ENCODE measurements at places on chromosomes 12 and 14. TPM values are rescaled to one million over a fixed set of nuclear protein-coding genes. Genes with fewer than 3 reads are reported as not detected.
A peak's percentile ranks its signal among the peaks of the same experiment; 100 is the strongest.

THTPA gene
- 16.7 TPM for total RNA-seq

- DNase-seq, result no peak
Measured at GRCh38 chr12:19183121-19183838, 53.7 kb downstream of the PLEKHA5 start.

DNA sequence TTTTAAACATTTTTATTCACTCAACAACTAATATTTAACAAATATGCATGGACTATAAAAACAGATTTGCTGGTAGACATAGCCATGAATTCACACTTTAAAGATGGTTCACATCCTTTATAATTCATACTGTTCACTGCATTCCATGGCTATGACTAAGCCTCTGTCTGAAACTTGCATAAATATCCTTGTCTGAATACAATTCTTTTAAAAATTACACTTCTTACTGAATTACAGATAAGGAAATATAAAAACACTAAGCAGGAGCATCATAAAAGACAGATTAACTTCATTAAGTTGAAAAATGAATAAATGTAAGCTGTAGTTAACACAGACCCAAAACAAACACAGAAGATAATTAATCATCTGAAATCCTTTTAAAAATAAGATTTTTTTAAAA is 53.8 kb downstream of the GXYLT1 start:
- DNase-seq, result no peak

GRCh38 chr12:51524386-51524901 is 66.6 kb upstream of the SCN8A start:
- DNase-seq, result peak; percentile 49

KRT82 gene
- total RNA-seq, result not detected

GZMH gene
- total RNA-seq, result not detected

- DNase-seq, result peak; percentile 90
Measured at GRCh38 chr12:89707703-89708564, 704 bp downstream of the ATP2B1 start.

DNA sequence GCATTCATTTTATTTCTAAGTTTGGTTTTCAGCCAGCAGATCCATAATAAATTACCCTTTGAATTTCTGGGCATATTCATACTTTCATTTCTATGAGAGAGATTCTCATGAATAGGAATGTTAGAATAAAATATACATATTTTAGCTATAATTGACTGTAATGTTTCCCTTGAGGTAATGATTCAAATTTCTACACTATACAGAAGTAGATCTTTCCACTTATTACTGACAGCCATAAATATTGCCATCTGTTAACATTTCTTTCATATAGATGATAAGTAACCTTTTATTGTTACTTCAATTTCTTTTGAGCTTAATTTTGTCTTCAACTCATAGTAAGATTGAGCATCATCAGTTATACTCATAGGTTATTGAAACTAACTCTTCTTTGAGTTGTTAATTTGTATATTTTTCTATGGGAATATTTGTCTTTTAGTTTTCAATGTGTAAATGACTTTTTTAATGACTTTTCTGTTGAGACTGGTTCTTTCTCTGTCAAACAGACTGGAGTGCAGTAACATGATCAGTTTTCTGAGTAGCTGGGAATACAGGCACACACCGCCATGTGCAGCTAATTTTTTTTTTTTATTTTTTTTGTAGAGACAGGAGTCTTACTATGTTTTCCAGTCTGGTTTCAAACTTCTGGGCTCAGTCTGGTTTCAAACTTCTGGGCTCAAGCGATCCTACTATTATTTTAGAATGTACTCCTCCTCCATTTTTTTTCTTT is 991.6 kb downstream of the SLC6A15 start:
- DNase-seq, result no peak

ASCL1 gene
- not detected for total RNA-seq

- no peak for DNase-seq
Measured at GRCh38 chr14:90387206-90387760, 9.5 kb upstream of the CALM1 start.

POTEG gene
- not detected for total RNA-seq

DNA sequence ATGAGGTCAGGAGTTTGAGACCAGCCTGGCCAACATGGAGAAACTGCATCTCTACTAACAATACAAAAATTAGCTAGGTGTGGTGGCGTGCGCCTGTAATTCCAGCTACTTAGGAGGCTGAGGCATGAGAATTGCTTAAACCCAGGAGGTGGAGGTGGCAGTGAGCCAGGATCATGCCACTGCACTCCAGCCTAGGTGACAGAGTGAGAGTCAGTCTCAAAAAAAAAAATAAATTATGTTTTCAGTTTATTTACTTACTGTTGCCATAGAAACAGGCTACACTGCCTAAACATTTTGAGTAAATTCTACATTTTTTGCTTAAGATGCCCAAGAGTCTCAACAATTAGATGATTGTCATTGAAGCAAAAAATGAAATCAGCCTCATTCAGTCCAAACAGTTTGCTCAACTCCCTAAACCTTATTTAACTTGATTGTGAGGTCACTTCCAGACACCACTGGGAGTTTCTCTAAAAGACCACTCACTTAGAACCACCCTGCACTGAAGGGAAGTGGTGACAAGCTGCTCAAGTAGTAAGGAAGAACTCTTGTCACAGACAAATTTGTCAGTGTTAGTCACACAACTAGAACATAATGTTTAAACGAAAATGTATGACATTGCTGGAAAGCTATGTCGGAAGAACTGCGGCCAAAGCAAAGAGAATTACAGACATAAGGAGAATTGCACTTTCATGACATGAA is 9.8 kb upstream of the GNPNAT1 start:
- DNase-seq, result no peak

DNA sequence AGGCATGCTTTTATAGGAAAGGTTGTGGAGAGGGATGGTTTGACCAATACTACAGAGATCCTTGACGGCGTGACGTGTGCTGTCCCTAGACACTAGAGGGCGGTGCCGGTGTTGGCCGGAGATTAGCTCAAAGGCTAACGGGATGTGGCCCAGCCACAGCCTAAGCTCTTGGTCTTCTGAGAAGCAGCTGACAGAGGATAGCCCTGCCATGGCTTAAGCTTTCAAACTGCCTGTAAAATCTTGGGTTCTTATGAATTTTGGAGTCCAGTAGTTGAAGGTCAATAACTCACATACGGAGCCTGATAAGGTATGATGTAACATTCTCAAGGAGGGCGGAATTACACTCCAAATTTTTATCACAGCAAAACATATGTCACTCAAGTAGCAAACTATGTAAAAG is 515.7 kb upstream of the ATXN7L3B start:
- DNase-seq, result no peak

CLEC4D gene
- 4.8 TPM for total RNA-seq

DNA sequence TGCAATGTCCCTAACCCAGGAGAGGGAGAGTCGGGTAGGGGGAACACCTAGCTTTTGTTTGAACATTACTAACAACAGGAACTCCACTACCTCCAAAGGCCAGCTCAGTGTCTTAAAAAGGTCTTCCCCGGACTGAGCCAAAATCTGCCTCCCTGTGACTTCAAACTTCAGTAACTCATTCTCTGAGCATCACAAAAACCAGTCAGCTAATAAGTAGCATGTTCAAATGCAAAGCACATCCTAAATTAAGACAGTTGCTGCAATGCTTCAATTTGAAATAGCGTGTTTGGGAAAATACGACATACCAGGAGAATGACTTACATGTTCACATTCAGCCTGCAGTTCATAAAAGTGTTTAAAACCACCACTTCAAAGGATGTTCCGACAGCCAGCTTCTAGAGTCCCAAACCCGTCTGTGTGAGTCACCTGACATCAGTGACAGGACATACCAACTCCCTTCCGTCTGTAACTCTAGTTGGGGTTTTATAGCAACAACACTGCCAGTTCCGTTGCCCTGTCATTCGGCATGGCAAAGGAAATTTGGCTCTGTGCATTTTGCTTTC is 13.0 kb downstream of the ZFP36L1 start:
- DNase-seq, result peak; percentile 41

HOXC10 gene
- 0.16 TPM for total RNA-seq

DNA sequence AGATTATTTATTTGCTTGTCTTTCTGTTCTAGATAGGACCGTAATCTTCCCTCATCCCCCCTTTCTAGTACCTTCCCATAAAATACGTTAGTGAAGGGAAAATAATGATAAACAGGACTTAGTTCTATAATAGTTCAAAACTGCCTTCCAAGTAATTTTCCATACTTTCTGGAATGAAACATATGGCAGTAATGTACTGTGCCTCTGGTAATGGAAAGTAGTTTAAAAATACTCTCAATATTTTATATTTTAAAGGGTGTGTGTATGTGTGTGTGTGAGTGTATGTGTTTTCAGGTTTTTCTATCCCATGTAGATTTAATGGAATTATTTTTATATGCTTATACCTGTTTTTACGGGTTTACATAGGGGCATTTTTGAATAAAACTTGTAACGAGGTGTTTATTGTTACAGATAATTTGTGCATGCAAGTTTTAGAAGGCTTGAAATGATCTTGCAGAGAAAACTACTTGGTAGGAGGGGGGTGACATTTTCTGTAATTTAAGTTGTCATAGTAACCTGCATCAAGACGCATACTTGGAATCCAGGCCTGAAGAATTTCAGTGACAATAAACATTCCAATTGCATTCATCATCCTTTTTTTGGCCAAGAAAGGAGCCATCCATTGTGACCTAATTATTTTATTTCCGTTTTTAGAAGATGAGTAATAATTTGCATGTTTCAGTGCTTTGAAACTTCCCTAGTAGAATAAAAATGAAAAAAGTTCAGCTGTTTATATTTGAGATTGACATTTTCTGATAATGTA is 38.9 kb downstream of the RASSF8 start:
- no peak for DNase-seq

GRCh38 chr12:104648756-104649155 is 192.0 kb downstream of the CHST11 start:
- no peak for DNase-seq

- DNase-seq, result no peak
Measured at GRCh38 chr12:121814429-121815119, 10.8 kb downstream of the SETD1B start.

ABCD2 gene
- total RNA-seq, result 26.0 TPM

DNA sequence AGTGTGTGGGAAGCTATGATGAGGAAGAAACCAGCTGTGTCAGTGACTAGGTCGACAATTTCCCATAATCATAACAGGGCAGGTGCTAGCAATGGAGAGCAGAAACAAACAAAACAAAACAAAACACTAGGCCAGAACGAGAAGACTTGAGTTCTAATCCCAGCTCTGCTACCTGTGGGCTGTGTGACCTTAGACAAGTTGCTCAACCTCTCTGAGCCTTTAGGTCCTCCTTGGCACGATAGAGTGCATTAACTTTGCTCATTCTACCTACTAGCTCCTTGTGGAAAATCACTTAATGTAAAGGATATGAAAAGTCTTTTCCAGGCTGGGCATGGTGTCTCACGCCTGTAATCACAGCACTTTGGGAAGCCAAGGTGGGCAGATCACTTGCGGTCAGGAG is 11.2 kb downstream of the HHIPL1 start:
- no peak for DNase-seq

GRCh38 chr14:68796418-68797101 is 3.7 kb upstream of the ZFP36L1 start:
- DNase-seq, result no peak

- DNase-seq, result no peak
Measured at GRCh38 chr12:44677724-44678123, 198.4 kb downstream of the NELL2 start.

DNA sequence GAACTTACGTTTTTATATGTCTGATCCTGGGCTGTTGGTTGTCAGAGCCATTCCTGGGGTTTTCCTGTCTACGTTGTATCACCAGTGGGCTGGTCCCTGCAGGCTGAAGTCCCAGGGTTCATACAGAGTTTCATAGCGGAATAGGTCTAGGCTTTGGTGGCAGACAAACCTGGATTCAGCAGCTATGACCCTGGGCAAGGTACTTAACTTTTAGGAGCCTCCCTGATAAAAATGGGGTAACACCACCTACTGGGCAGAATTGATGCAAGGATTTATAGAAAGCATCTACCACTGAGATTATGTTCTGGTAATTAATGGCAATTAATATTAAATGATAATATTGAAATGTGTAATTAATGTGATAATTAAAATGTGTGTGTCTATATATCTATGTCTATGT is 141.2 kb downstream of the SYNE2 start:
- no peak for DNase-seq

DNA sequence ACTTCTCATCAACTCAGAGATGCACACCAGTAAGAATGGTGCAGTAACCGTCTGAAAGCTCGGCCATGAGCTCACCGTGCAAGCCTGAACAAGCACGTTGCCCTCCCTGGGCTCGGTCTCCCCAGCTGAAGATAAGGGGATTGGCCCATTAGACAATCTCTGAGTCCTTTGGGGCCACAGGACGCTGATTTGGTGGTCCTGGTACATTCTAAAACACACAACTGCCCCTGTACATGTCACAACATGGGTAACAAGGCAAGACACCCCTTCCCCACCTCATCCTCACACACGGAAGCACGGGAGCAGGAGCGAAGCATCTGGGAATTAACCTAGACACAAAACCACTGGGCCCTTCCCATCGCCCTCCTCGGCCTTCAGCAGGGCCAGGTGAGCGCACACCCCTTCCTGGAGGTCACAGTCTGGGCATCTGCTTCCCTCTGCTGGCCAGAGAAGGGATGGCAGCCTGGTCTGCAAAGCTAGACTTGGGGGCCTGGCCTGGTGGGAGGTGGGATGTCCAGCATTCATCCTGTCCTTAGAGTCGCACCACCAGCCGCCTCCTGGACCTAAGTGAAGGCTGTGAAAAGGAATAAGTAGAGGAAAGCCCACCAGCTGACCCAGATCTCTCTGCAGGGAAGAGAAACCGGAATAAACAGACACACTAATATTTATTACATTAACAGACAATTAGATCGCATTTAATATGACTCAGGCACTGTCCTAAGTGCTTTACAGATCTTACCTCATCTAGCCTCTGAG is 18.9 kb upstream of the SMUG1 start:
- DNase-seq, result no peak
